ENCODE measurements at places on chromosomes 13 and 19. TPM values are rescaled to one million over a fixed set of nuclear protein-coding genes. Genes with fewer than 3 reads are reported as not detected.

The ANO8 gene
- 14.6 TPM for total RNA-seq

The COG6 gene
- 34.4 TPM for total RNA-seq

The IGFL2 gene
- total RNA-seq, result not detected

The ZNF726 gene
- total RNA-seq, result 2.0 TPM

The NLRP11 gene
- total RNA-seq, result not detected

The ACP7 gene
- total RNA-seq, result not detected

The RASIP1 gene
- total RNA-seq, result 54.5 TPM

The PLA2G4C gene
- total RNA-seq, result 14.7 TPM

The KCNJ14 gene
- 1.1 TPM for total RNA-seq

The KIR3DL2 gene
- 0.35 TPM for total RNA-seq

The C13orf42 gene
- not detected for total RNA-seq

The FXYD1 gene
- total RNA-seq, result 67.6 TPM

The ATCAY gene
- total RNA-seq, result not detected

The ZNF614 gene
- 7.6 TPM for total RNA-seq

The RNF225 gene
- 0.55 TPM for total RNA-seq

The KLK5 gene
- not detected for total RNA-seq

The SCN1B gene
- total RNA-seq, result 8.7 TPM

The CCDC194 gene
- 2.0 TPM for total RNA-seq

The PSG3 gene
- not detected for total RNA-seq

The KLK15 gene
- not detected for total RNA-seq

The RAB4B gene
- 45.4 TPM for total RNA-seq

The ICAM4 gene
- 11.1 TPM for total RNA-seq

The ONECUT3 gene
- not detected for total RNA-seq

The SGCG gene
- total RNA-seq, result 4.6 TPM
